ENCODE measurements at places on chromosomes 16 and 17.

GRCh38 chr17:16886655-16887322 is 85.1 kb downstream of the TNFRSF13B start:
- no peak for DNase-seq

GRCh38 chr17:18950346-18950745 is 1.6 kb upstream of the SLC5A10 start:
- DNase-seq = no peak

DNA sequence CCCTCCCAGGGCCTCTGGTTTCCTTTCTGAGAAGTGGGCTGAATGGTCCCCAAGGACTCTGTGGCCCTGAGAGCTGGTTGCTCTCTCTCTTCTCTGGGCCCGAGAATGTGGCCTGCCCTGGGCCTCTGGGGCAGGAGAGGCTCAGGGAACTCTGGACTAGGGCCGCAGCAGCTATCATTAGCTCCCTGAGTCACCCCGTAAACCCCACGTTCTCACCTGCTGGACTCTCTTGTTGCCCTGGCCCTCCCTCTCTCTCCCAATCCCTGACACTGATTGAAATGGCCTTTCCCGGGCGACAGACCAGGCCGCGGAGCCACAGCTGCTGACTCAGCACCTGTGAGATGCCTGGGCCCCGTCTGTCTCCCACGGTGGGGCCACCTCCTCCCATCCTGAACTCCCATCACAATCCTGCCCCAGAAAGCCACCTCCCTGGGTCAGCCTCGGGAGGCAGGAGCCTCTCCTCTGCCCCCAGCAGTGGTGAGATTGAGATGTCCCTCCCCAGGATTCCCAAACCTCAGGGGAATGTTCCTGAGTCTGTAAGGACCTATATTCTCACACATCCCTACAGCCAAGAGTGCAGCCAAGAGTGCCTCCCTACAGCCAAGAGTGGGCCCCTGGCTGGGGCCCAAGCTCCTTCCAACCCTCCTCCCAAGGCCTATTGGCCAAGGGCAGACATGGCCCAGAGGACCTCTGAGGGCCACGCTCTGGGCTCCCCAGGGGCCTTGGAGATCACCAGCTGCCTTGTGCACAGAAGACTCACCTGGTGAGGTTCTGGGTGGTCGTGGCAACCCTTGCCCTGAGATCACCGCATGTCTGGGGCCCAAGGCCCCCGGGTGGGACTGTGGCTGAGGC is 470 bp downstream of the TRPV3 start:
- no peak for DNase-seq

- DNase-seq = no peak
Observed at GRCh38 chr17:28598389-28598788, 436 bp downstream of the SPAG5 start.

DNA sequence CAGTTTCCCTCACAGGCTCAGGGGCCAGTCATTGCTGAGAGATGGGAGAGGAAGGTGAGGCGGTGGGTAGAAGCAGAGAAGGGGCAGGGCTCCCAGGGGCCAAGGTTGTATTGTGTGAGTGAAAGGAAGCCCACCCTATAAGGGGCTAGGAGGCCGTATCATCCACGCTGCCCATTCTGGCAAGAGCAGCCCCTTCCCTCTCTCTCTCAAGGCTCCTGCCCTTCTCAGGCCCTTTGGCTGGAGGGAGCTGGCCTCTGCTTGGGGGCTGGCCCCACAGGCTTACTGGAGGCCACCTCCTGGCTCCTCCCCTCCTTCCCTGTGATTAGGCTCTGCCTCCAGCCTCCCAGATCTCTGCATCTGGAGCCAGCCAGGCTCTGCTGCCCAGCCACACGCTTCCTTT is 7.6 kb downstream of the TBKBP1 start:
- no peak for DNase-seq

- DNase-seq = no peak
Observed at GRCh38 chr16:23948949-23949411, 113.2 kb downstream of the PRKCB start.

DNA sequence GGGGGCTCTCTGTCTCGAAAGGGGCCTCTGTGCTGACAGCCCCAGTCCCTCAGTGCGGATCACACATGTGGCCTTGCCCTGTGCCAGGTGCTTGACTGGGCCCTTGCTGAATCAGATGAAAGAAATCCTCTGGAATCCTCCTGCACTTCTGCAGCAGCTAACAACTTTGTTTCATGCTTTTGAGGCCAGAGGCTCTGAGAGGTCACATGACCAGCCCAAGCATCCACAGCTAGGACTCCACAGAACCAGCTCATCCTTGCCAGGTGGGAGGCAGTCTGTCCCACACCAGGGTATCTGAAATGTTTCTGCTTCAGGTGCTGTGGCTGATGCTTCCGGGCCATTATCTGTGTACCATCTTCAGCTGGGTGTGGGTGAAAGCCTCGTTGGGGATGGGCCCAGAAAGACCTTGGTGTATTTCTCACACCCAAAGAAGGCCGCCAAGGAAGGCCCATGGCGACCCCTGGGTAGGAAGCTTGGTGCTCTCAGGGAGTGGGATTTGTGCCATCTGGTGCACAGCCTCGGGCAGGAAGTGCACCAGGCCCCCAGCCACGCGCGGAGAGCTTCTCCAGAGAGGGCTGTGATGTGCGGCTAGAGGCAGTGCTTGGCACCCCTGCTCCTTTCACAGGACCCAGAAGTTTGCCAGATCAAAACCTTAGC is 143.8 kb downstream of the CLEC16A start:
- DNase-seq = no peak
